AG09309 (cell line): ENCODE measurements at places on chromosomes 2 and 18.

GRCh38 chr2:6885551-6885950 lies 8.0 kb downstream of the RSAD2 start:
- DNase-seq = no peak

GRCh38 chr2:56217106-56217505 lies 33.3 kb downstream of the CCDC85A start:
- no peak for DNase-seq

DNA sequence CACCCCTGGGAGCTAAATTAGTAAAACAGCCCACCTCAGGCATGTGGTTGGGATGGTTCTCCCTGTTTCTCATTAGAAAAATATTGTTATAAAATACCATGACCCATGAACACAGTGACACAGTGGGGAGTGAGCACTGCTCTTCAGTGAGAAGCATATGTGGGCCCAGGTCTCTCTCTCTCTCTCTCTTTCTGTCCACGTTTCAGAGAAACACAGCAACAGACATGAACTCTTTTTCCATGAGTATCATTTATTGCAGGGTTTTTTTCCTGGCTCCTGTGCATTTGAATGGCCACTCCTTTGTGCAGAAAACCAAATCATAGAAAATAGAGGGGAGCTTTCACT lies 41.2 kb downstream of the CYRIA start:
- no peak for DNase-seq

- no peak for DNase-seq
Observed at GRCh38 chr18:55610506-55610905, 22.5 kb upstream of the TCF4 start.

DNA sequence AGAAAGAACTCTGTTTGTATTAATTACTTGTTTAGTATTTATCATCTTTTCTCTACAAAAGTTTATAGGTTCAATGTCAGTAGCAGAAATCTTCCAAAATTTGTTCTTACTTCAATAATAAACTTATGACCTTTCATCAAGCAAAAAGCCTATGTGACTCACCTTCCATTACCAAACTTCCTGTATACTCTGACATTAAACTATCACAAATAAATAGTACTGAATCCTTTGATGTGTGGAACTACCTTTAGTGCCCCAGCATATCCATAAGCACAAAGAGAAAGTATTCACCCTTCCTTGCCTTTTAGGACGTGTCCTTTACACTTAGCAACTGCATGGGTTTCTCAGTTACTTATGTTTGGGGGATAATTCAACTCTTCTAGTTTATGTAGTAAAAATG lies 166.0 kb downstream of the EHBP1 start:
- DNase-seq = no peak

- DNase-seq = no peak
Observed at GRCh38 chr2:240390091-240391073, 45.1 kb upstream of the GPC1 start.

GRCh38 chr2:59572227-59572626 lies 981.2 kb downstream of the BCL11A start:
- no peak for DNase-seq

- DNase-seq = no peak
Observed at GRCh38 chr18:58125183-58125582, 81.2 kb downstream of the NEDD4L start.

DNA sequence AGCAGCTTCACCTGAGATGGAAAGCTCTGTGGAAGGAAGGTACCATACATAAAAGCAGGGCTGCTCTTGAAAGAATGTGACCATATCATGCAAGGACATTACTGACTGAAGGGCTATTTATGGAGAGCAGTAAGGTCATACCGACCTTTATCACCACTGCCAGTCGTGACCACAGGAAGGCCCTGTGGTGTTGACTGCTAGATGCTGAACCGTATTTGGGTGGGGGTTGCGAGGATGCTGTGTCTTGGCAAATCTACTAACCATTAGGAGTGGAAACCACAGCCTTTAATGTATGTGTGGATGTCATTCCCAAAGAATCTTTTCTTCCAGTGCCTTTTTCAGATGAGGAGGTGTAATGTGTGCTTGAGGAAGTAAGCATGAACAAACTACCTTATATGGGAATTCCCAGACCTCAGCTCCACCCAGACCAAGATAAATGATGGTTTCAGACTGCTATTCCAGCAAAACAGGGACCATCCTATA lies 60.8 kb downstream of the LIMS1 start:
- DNase-seq = no peak

DNA sequence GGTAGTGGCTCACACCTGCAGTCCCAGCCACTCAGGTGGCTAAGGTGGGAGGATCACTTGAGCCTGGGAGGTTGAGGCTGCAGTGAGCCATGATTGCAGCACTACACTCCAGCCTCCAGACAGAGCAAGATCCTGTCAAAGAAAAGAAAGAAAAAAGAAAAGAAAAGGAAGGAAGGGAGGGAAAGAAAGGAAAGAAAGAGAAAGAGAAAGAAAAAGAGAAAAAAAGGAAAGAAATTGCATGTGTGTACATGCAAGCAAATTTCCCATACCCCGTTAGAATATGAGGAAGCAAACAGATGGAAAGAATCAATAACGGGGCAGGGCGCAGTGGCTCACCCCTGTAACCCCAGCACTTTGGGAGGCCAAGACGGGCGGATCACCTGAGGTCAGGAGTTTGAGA lies 17.9 kb downstream of the TMEM127 start:
- DNase-seq = no peak

GRCh38 chr18:58831606-58832005 lies 33.1 kb upstream of the ZNF532 start:
- DNase-seq = peak; percentile 29

- DNase-seq = peak; percentile 28
Observed at GRCh38 chr2:239308661-239309397, 92.0 kb downstream of the HDAC4 start.

DNA sequence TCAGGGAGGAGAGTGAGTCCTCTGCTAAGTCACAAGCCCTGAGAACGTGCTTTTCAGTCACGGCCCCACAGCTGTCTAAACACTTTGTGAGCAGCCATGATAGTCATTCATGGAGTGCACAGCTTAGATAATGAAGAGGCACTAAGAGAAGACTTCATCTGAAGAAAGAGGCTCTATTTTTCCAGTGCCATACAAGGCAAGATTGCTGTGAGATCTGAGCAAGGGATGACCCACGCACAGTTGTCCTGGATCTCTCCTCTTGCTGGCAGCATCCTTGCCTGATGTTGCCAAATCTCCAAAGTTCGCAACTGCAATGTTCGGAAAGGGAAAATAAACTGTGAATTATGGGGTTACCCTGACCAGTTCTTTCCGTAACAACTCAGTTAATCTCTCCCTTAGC lies 418.7 kb downstream of the MEIS1 start:
- DNase-seq = no peak

DNA sequence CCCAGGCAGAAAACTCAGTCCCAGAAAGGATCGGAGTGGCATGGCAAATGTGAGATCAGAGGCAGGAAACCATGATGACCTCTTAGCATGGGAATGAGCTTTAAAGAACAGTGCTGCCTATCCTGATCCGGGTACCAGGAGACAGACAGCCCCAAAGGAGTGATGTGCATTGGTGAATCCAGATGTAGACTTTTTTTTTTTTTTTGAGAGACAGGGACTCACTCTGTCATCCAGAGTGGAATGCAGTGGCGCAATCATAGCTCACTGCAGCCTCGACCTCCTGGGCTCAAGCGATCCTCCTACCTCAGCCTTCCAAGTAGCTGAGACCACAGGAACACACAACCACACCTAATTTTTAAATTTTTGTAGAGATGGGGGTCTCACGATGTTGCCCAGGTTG lies 122.7 kb downstream of the VAPA start:
- DNase-seq = no peak

DNA sequence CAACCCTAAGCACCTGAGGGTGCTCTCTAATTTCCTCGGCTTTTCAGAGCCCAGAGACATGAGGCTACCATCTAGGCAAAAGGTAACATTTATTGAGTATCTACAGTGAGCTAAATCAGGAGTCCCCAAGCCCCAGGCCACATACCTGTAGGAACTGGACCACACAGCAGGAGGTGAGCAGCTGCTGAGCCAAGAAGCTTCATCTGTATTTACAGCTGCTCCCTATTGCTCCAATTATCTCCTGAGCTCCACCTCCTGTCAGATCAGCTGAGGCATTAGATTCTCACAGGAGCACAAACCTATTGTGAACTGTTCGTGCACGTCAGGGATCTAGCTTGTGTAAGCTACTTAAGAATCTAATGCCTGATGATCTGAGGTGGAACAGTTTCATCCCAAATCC lies 70.2 kb downstream of the RND3 start:
- no peak for DNase-seq

- no peak for DNase-seq
Observed at GRCh38 chr2:231988179-231988866, 26.8 kb downstream of the DIS3L2 start.

GRCh38 chr2:128313091-128313836 lies 5.4 kb downstream of the HS6ST1 start:
- no peak for DNase-seq

DNA sequence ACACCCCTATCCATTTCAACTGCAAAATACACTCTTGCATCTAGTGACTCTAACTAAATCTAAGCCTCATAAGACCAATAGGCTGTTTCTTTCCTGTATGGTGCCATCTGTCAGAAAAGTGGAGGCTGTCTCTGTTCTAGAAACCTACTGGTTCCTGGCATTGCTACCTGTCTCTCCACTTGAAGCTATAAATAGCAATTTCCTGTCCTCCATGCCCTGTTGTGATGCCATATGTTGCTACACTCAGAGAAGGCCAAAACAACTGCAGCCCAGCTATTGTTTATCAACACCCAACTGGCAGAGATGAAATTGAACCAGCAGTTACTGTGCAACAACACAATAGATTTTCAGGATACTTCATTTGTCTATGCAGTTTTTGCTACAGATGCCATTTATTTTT lies 1355.1 kb upstream of the SLC39A10 start:
- DNase-seq = no peak

DNA sequence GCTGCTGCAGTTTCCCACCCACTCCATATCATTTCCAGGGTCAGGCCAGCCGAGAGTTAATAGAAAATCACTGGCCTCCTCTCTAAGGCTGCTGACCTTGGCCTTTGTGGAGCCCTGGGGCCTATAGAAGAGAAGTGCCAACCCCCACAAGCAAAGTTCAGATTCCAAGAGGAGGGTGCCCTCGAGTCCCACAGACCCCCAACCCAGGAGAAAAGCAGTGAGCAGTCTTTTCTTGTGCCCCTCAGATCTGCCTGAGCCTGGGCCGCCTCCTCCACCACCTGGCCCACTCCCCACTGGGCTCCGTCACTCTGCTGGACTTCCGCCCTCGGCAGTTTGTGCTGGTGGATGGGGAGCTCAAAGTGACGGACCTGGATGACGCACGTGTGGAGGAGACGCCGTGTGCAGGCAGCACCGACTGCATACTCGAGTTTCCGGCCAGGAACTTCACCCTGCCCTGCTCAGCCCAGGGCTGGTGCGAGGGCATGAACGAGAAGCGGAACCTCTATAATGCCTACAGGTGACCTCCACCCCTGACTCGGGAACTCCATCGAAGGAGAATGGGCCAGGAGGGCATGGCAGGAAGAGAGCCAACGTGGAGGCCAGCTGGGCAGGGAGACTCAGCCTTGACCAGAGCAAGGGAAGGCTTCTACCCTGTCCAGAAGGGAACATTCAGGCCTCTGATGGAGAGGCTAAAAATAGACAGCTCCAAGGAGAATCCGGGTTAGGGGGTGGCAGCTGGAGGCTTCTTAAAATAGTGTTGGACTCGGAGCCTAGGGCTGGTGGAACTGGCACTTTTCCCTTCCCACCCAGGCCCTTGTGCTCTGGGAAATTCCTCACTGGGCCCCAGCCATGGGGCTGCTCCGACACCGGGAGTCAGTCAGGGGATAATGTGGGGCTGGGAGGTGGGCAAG lies 6.2 kb downstream of the PKDCC start:
- DNase-seq = no peak

DNA sequence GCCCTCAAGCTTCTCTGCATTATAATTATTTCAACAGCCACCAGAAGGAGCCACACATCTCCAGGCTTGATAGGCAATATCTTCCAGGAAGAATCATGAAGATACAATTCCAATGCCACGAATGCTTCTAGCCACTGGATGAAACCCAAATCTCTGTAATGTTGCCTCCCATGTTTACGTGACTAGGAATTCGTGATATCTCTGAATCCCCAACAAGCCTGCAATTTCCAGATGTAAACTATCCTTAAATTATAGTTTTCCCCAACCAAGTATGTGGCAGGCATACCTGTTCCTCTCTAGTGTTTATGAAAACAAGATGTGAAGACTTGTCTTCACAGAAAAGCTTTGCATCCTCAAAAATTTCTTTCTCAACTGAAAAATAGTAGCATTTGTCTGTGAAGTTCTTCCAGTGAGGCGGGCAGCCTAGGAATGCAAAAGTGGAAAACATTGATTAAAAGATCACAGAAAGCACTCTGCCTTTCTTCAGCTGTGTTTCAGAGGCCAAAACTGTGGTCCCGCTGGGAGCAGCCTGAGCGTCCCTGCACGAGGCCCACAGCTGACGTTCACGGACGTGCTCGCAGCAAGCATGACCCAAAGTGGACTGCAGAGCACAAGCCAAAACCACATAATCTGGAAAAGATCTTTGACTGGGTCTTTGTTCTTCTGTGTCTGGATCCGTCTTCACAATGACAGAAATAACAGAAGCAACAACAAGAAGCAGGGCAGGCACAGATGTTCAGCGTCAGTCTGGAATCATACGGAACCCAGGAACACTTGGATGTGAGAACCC lies 65.1 kb upstream of the THOC1 start:
- DNase-seq = no peak

- DNase-seq = no peak
Observed at GRCh38 chr18:23105581-23106219, 29.6 kb upstream of the CABLES1 start.

DNA sequence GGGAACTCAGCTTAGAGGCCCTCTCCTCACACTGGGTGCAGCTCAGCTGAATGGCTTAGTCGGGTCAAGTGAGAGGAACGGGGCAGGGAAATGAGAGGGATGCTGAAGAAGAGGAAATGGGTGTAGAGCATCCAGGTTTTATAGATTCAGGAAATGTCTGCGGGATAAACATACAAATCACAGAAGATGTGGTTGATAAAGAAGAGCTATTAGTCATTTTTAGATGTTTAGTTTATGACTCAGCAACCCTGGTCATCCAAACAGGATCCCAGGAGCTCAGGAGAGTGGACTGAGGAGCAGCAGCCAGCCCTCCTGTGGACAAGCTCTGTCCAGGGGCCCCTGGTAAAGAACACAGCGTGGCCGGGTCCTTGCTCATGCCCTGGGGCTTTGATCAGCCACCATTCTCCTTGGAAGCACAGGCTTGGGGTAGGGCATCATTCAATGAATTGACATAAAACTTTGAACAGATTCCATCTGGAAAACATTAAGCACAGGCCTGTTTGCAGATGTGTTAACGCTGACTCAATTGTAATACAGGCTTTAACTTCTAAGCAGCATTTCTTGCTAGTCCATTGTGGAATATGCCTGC lies 83.0 kb downstream of the NPAS2 start:
- peak; percentile 97 for DNase-seq

DNA sequence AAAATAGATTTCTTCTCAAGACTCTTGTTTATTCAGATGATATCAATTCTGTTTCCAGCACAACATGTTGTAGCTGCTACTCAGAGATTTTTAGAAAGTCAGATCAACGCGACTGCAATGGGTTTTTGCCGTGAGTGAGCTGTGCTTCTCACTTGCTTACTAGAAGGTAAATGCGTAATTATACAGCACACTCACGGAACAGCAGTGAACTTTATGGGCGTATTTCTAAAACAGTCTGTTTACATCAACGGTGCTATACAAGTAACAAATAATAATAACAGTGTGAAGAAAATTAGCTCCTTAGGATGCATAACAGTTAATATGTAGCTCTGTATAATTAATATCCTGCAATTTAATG lies 533.6 kb downstream of the RNF144A start:
- DNase-seq = no peak

GRCh38 chr2:177031438-177032180 lies 181.0 kb upstream of the HNRNPA3 start:
- DNase-seq = no peak
